CD4-positive, alpha-beta T cell treated with Interleukin-15 for 4 hours (primary cell): ENCODE measurements at places on chromosomes 16 and 17.
A peak's percentile ranks its signal among the peaks of the same experiment; 100 is the strongest.

DNA sequence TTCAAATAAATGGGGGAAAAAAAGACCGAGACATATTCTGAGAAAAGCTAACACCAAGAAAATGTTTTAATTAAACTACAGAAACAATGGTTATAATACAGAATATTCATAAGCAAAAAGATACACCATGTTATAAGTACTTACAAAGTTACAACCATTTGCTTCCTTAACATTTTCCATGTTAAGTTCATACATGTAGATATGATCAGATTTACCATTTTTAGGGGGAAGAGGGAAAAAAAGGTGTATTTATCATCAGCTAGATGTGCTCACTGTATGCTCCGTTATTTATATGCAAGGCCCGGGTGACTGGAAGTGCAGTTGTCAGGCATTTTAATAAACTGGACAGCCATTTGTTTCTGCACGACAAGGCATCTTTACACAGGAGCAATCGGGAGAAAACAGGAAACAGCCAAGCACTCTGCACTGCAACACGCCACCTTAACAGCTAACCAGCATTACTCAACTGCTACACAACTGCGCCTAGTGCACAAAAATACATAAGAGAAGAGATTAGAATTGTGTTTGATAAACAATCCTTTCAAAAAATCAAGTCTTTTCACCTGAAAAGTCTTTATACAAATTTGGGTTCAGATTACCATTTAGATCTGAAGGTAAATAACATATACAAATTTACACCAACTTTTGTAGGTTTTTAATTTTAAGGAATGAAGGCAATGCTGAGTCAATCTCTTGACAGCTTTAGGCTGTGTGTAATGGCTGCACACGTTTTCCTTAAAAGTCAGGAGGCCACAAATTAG is 2.9 kb downstream of the SRSF2 start:
- DNase-seq = peak; percentile 34

DNA sequence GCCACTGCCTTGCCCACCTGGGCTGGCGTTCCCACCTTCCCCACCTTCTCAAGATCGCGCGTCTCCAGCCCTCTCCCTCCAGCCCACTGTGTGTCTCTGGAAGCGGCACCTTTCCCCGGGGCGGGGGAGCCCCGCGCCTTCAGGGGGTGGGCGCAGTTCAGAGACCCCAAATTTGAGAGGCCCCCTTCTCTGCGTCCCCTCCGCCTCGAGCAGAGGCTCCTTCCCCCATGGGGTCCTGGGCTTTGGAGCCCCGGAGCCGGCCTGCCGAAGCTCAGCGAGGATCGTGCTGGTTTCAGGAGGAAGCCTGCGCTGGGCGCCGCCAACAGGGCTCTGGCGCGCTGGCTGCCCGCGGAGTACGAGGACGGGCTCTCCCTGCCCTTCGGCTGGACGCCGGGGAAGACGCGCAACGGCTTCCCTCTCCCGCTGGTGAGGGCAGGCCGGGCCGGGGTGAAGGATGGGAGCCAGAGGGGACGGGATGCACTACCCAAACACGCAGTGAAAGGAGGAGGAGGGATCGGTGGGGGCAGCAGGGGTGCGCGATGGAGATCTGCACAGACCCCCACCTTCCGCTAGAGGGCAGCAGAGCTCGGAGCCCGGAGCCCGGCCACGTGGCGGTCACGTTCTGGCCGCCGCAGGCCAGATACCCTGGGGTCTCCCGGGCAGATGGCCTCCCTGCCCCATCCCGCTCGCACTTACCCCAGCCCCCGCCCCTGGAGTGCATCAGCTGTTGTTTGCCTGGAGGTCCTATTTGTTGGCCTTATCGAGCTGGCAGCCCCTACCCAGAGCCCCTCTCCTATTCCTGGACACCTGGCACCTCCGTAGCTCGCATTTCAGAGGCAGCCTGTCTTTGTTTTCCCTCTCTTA is 11.1 kb downstream of the LPO start:
- DNase-seq = peak; percentile 66

GRCh38 chr16:15038689-15039088 is 17.2 kb downstream of the NTAN1 start:
- DNase-seq = no peak

DNA sequence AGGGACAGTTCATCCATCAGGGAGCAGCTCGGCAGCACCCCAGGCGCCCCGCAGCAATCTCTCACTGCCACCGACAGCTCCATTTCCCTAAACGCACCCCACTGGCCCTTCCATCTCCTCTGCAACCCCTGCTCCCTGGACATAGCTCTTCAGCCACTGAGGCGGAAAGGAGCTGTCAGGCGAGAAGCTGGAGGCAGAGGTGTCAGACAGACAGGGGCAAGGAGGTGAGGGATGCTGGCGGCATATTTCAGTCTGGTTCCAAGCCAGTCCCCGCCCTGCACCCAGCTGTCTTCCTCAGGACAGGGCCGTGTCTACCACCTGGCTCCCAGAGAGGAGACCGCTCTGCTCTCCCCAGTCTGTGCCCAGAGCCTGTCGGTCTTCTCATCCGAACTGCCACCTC is 9.7 kb downstream of the ACLY start:
- no peak for DNase-seq

GRCh38 chr16:50839920-50840729 is 98.2 kb downstream of the CYLD start:
- no peak for DNase-seq

- DNase-seq = no peak
These were observed 62.5 kb downstream of the FTO start for GRCh38 chr16:53766304-53767016.

DNA sequence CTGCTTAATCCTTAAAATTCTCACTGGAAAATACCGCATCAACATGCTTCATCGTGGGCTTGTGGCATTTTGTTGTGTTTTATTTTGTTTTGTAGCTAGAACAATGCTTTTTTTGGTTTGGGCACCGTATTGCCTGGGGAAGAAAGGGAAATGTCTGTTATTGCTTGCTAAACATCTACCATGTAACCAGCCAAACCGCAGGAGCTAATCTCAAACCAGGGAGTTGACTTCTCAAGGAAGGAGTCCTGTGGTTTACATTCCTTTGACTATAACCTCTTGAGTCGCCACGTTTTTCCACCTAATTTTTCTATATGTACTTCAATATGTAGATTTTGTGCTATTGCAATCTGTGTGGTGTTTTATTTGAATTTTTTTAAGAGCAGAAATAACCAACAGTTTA is 593.5 kb upstream of the SOX9 start:
- DNase-seq = no peak

- no peak for DNase-seq
These were observed 25.1 kb downstream of the STAT5A start for GRCh38 chr17:42313389-42313772.

DNA sequence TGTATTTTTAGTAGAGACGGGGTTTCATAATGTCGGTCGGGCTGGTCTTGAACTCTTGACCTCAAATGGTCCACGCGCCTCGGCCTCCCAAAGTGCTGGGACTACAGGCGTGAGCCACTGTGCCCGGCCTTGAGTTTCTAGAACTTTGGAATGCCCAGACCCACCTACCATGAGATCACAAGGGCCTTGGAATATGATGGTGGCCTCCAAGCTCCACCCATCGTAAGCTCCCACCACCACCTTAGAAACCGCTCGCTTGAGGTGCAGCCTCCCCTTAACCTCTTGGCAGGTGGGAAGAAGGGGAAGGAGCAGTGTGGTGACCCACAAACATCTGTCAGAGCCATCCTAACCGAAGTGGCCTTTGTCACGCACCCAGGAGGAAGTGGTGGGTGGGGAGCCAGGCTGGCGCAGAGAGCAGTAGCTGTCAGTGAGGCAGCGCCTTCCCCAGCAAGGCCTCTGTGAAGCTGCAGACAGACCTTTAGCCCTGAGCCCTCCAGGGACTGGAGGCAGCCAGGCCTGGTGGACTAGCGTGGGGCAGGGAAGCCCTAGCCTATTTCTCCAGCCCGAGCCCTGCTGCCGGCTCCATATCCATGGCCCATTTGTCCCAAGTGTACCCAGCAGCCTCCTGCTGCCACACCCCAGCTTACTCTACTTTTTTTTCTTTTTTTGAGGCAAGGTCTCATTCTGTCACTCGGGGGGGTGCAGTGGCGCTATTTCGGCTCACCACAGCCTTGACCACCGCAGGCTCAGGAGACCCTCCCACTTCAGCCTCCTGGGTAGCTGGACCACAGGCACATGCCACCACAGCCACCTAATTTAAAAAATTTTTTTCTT is 13.1 kb upstream of the SEPHS2 start:
- peak; percentile 81 for DNase-seq

DNA sequence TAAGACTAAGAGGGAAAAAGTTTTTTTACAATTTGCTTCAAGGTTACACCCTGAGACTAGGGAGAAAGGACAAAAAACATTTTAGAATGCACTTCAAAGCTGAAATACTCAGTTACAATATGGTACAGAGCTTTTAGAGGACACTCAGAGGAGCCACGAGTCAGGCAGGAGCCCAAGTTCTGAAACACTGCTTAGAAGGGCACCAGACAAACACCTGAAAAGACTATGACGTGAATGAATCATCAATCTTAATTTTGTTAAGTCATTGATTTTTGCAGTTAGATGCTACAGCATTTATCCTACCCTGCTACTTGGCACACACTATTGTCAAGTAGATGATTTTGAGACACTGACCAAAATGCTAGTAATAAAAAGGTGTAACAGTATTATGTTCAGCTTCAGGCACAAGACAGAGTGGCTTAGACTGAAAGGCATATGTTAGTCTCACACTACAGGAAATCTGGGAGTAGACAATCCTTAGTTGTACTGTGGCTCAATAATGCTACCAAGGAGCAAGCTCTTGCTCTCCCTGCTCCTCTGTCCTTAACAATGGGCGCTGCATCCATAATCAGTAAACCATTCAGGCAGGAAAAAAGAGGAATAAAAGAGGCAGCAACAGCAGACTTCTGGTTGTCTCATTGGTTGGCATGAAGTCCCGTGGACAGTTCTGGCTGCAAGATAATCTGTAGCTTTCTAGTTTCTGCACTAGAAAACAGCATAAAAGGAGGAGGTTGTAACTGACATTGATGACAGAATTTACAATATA is 151.8 kb downstream of the ABCA8 start:
- DNase-seq = no peak

DNA sequence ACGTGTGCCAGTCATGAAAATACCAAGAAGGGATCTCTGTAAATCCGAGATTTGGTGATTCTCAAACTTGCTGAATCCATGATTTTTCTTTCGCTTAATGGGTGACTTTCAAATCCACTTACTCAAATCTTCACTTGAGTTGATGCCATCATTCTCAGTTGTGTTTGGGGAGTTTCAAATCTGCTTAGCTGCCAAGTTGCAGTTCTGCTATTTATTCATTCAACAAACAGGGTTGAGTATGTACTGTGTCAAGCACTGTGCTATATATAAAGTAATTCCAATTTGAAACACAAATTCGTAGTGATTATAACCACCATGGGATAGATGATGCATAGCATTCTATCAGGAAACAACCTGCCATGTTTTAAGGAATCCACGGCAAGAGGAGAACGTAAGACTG is 394.3 kb downstream of the CDH13 start:
- no peak for DNase-seq
